Testis (tissue), 5 donors: ENCODE measurements at places on chromosomes 7 and 10. TPM values are rescaled to one million over a fixed set of nuclear protein-coding genes. Genes with fewer than 3 reads are reported as not detected.

The ECHDC3 gene
- 32.5 TPM for polyA plus RNA-seq

The HEPACAM2 gene
- 4.6 TPM for polyA plus RNA-seq

The DYNC1I1 gene
- 3.7 TPM for polyA plus RNA-seq

- H3K36me3 ChIP-seq, result no peaks in the 10 kb centered on the region
- no peaks in the 10 kb centered on the region for H3K4me1 ChIP-seq
Measured at GRCh38 chr7:4018601-4019316, 663.3 kb upstream of the FOXK1 start.

- no peaks in the 10 kb centered on the region for H3K27me3 ChIP-seq
- no peak for DNase-seq
- no peak overlapping the region for H3K27ac ChIP-seq
Measured at GRCh38 chr10:132957981-132958882, 15.9 kb upstream of the CFAP46 start.

DNA sequence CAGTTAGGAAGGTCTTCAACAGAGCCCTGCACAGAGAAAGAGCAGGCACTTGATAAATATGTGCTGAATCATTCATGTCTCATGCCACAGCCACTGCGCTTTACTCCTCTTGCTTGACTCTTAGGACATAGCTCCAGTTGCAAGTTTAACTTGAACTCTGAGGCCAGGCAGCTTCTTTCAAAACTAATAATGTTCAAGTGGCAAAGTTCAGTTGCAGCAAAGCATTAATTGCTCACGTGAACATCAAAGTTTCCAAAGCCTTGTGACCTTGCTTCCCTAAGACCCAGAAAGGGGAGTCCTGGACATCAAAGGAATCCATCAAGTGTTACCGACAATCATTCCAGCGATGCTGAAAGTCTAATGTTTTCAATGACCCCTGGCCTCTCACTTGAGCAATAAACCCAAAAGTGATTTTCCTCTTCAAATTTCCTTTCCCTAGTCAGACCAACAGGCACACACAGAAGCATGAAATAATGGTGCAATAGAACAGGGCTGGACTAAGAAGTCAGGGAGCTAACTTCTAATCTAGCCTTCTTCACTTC lies 21.8 kb upstream of the TECTB start:
- H3K4me3 ChIP-seq, result no peak overlapping the region
- H3K36me3 ChIP-seq, result no peaks in the 10 kb centered on the region
- H3K4me1 ChIP-seq, result no peaks in the 10 kb centered on the region
- no peak for DNase-seq
- H3K27me3 ChIP-seq, result no peaks in the 10 kb centered on the region

- no peaks in the 10 kb centered on the region for H3K36me3 ChIP-seq
- no peak overlapping the region for H3K27ac ChIP-seq
- no peaks in the 10 kb centered on the region for H3K27me3 ChIP-seq
- peak overlapping the region; percentile 60 for H3K4me3 ChIP-seq
Measured at GRCh38 chr10:98029149-98030092, 1.0 kb downstream of the CRTAC1 start.
